ENCODE measurements at places on chromosomes 1 and 21. TPM values are rescaled to one million over a fixed set of nuclear protein-coding genes. Genes with fewer than 3 reads are reported as not detected.

GRCh38 chr1:1080122-1080757 is 6.1 kb upstream of the RNF223 start:
- DNase-seq, result peak; percentile 43

DNA sequence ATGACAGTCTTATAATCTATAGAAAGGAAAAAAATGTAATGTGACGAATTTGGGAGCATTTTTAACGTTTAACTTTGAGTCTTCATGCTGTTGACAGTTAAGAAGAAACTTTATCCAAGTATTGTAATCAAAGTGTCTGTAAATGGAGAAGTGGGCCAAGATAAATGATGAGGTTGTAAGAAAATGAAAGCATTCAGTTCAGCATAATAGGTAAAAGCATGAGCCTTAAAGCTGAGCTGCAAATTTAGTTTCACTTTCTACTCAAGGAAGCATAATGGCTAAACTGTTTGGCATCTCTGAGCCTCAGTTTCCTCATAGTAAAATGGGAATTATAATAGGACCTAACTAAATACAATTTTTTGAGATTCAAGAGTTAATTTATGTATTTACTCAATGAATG is 1554.8 kb downstream of the KCNT2 start:
- DNase-seq, result no peak

DNA sequence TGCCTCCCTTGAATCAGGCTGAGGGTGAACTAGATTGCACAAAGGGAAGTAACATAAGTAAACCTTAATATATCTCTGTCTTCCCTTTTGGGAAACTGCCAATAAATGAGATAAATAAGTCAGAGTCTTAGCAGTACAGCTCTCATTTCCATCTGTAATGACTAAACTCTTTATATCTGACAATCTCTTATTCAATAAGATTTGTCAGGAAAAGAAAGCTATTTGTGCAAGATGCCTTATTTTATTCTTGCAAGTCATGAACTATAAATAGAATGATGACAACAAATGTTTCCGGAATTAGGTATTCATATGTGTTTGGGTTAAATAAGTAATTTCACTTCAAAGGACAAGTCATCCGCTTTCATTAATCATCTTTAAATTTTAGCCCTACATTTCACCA is 229.2 kb downstream of the PTGER3 start:
- DNase-seq, result no peak

- DNase-seq, result peak; percentile 40
Observed at GRCh38 chr21:17610911-17611310, 1.8 kb downstream of the BTG3 start.

NES gene
- 78.8 TPM for total RNA-seq

GRCh38 chr1:194658090-194658439 is 1471.7 kb upstream of the B3GALT2 start:
- DNase-seq, result no peak

DNA sequence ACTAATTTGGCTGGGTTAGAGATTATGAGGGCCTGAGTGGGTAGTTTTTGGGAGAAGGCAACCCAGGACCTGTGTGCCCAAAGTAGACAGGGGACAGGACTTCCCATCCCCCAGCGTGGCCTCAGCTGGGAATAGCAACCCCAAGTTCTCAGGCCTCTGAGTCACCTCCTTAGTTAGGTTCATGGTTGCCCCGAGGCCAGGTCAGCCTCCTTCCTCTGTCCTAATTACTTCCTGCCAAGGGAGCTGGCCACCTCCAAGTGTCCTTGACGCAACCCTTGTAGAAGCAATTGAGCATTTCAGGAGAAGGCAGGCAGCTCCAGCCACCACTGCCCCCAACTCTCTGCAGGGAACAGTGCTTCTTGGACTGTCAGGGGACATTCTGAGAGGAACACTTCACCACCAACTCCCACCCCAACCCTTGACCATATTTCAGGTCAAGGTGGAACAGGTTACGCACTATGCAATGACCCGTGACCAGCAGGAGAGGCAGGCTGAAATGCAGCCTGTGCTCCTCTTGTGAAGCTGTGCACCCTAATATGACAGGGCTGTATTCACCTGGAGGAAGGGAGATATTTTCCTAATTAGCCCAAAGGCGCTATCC is 5.1 kb upstream of the NT5C1A start:
- DNase-seq, result no peak

- no peak for DNase-seq
Observed at GRCh38 chr1:22315315-22316078, 136.2 kb upstream of the ZBTB40 start.

- no peak for DNase-seq
Observed at GRCh38 chr1:162381941-162382750, 618 bp downstream of the C1orf226 start.

- DNase-seq, result peak; percentile 93
Observed at GRCh38 chr1:184792450-184792969, 37.9 kb upstream of the EDEM3 start.

DNA sequence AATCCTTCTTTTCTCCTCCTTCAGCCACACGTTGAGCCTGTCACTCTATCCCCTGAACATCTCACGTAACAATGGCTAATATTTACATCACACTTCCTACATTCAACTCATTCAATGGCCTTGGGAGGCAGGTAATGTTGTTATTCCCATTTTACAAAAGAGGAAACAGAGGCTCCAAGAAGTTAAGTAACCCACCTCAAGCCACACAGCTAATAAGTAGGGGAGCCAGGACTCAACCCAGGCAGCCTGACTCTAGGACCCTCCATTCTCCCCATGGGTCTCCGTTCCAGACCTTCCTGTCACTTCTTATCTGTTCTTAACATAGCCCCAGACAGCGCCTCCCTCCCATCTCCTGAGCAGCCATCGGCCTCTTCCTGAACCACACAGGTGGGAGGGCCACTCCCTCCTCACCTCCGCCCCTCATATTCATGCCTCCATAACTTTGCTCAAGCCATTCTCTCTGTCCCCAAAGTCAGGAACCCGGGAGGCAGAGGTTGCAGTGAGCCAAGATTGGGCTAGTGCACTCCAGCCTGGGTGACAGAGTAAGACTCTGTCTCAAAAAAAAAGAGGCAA is 2.2 kb downstream of the PADI4 start:
- no peak for DNase-seq

- peak; percentile 82 for DNase-seq
Observed at GRCh38 chr1:59678493-59679228, 136.1 kb upstream of the HOOK1 start.

DNA sequence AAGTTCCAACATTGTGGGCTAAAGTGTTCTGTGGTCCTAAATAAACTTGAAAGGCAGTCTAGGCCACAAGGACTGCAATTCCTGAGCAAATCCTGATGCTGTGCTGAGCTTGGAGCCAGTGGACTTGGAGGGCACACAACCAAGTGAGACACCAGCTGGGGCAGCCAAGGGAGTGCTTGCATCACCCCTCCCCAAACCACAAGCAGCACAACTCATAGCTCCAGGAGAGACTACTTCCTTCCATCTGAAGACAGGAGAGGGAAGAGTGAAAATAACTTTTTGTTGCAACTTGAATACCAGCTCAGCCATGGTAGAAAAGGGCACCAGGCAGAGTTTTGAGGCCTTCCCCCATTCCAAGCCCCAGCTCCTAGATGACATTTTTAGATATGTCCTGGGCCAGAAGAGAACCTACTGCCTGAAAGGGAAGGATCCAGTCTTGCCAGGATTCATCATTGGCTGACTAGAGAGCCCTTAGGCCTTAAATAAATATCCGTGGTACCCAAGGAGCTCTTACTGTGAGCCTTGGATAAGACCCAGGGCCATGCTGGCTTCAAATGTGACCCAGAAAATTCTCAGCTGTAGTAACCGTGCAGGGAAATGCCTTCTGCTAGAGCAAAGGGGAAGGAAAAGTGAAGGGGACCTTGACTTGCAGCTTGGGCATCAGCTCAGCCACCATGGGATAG is 35.4 kb upstream of the LRRC8B start:
- DNase-seq, result no peak

All from dermis blood vessel endothelial cell (primary cell).